Upper lobe of right lung (tissue), 1 donor: ENCODE measurements at places on chromosomes 16 and 17. TPM values are rescaled to one million over a fixed set of nuclear protein-coding genes. Genes with fewer than 3 reads are reported as not detected.

The GNAO1 gene
- 1.8 TPM for total RNA-seq

The ENPP7 gene
- total RNA-seq = not detected

The ARHGDIA gene
- total RNA-seq = 386 TPM

The RRN3 gene
- total RNA-seq = 27.6 TPM

The TMEM235 gene
- not detected for total RNA-seq

The TNFRSF17 gene
- total RNA-seq = 0.41 TPM

The RGS11 gene
- 7.8 TPM for total RNA-seq

The SLC47A1 gene
- 13.4 TPM for total RNA-seq

The KRTAP2-3 gene
- not detected for total RNA-seq

The MYH1 gene
- total RNA-seq = 0.81 TPM

The PABPN1L gene
- total RNA-seq = not detected

The SP6 gene
- 8.5 TPM for total RNA-seq

The SMIM22 gene
- total RNA-seq = 23.3 TPM

The CES4A gene
- 13.3 TPM for total RNA-seq

The PRSS33 gene
- not detected for total RNA-seq
